ENCODE measurements at places on chromosomes 5 and 9.

DNA sequence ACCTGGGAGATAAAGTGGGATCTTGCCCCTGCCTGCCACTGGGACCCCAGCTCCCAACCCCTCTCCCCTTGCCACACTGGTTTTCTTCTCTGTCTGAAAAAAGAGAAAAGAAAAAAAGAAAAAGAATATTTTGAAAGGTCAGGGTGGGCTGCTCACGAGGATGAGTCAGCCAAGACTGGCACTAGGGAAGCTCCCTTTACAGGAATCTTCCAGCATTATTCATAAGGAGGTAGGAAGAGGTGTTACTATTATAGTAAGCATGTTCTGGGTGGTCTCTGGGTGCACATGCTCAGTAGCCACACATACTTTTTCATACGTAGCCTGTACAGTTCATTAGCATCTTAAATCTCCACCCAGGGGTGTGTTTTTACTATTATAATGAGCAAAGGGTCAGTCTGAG is 46.8 kb upstream of the HAND1 start:
- no peak for DNase-seq

- DNase-seq, result no peak
These were observed 2.5 kb downstream of the YIPF5 start for GRCh38 chr5:144167998-144168397.

DNA sequence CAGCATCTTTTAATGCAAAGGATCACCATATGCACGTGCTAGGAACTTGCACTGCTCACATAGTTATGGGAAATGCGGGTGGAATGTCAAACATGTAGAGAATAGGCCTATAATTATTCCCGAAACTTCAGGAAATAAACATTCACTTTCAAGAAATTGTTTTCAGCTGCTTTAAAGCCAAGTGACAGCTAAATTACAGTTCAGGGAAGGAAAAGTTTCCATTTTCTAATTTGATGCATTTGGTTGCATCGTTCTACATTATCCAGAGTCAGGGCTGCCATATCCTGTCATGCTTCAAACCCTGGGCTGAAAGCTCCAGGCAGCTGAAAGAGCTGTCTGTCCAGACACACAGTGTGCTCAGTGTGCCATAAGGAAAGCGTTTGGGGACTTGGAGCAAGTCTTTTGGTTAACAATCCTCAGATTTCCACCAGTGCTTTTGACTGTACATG is 518.1 kb downstream of the CSNK1G3 start:
- no peak for DNase-seq

- DNase-seq, result no peak
These were observed 24.3 kb upstream of the F2R start for GRCh38 chr5:76691467-76692273.

DNA sequence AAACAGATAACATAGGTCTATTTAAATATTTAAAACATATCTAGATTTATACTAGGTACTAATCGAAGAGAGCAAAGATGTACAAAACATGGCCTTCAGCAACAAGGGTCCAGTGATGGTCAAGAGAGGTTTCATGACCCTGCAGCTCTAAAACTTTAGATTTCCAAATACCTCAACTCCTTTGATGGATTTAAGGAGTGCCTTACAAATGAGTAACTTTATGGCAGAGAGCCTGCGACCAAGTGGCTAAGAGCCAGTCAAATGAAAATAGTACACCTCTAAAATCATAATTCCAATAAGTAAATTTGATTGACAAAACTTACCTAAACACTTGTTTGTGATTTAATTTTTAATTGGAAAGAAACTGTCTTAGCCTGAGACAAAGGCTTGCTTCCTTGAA is 4.7 kb upstream of the SH3RF2 start:
- no peak for DNase-seq

DNA sequence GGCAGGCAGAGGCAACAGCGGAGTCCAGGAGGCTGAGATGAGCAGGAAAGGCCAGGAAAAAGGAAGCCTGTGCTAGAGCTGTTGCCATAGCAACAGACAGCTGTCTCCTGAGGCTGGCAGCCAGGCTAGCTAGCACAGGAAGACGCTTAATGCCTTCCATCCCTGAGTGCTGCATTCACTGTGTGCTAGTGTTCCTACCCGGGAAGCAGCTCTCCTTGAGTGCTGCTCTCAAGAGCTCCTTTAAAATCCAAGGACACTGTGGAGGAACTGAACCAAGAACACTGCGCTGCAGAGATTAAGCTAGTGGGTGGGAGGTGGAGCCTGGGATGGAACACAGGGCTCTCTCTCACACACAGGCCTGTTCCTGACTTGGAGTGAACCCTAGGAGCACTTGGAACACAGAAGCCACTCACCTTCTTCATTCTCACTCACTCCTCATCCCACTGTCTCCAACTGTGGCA is 53.5 kb upstream of the IL7R start:
- no peak for DNase-seq

DNA sequence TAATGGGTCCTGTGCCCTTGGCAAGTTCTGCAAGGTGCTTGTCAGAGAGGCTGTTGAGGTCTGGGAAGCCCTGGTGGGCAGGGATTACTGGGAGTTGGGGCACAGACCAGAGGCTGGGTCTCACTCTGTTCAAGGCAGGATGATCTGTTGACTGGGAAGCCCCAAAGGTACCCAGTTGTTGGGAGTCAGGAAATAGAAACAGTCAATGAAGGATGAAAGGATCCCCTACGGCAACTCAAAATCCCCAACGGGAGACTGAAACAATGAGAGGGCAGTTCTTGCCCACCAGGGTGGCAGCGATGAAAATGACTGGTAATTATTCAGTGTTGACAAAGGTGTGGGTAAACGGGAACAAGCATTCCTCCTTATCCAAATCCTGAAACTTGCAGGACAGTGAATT is 31.2 kb downstream of the BNIP1 start:
- DNase-seq, result no peak
